ENCODE measurements at places on chromosomes 3 and 15.

DNA sequence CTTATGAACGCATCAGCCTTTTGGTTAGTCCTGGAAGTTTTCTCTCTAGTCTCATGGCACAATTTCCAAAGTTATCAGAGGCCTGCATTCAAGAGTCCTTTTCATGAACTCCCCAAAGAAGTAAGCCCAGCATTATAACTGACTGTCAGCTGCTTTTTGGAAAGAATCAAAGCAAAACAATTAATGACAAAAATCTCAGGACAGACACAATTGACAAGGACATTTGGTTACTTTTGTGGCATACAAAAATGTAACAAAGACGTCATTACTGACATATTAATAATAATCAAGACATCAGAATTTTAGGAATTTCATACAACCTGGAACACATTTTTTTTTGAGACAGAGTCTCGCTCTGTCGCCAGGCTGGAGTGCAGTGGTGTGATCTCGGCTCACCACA, 21.2 kb downstream of the KATNBL1 start:
- DNase-seq = no peak

DNA sequence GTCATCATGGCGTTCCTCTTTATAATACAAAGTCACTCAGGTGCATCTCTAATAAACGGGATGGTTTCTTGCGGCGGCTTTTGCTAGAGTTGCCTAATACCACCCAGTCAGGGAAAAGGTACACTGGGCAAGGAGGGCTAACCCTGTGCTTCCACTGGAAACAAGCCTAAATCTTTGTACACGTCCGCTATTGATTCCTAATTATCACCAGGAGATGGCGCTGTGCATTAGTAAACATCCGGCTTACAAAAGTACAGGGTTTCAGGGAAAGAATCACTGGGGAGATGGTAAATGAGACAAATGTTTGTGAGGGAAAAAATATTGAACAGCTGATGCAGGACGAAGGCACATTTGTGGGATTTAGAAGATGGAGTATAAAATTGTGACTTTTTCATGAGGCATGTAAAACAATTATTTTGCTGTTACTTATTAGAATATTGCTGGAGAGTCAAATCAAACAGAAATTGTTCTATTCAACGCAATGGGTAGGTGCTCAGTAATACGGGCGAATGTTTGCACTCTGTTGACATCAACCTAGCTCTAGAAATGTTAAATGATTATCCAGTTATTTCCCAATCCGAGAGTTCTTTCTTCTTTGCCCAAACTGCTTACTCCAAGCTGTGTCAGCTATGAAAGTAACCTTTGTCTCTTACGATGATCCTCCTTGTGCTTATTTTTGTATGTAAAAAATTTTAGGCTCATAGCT, 50.6 kb downstream of the GMNC start:
- DNase-seq = no peak

DNA sequence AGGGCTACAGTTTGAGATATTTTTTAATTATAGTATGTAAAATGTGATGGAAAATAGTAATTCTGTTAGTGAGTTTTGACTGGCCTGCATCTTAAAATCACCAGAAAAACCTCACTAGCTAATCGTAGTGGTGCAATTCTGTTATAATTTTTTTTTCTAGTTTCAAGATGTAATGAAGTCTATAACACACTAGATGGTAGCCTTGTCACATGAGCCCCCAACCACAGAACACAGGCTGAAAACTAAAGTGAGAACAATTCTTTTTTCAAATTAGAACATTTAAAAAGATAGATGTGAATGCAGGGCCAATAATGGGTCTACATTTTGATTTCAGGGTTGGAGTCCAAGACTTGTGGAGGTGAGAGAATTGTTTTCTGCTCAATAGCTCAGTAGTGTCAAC, 83.3 kb upstream of the KCNH8 start:
- DNase-seq = no peak

GRCh38 chr3:171257251-171258203, 202.7 kb downstream of the TNIK start:
- no peak for DNase-seq

- DNase-seq = no peak
These were observed 750 bp downstream of the SLC33A1 start for GRCh38 chr3:155853214-155854140.
